ENCODE measurements at places on chromosomes 1 and 21.

DNA sequence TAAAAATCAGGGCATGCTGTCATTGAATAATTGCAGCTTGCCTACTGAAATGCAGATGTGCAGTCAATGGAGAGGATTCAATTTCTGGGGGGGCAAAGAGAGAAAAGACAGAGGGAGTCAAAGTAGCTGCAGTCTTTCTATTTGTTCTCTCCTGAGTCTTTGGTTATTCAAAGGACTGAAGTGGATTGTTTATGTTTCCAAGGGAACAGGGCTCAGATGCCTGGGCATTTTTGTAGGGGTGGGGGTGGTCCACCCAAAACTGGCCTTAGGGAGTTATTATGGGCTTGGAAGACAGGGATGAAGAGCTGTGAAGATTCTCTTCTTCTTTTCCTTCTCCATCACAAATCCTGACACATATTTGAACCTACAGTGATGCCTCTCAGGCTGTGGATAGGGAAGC, 408.8 kb upstream of the DAB1 start:
- no peak for ATAC-seq

DNA sequence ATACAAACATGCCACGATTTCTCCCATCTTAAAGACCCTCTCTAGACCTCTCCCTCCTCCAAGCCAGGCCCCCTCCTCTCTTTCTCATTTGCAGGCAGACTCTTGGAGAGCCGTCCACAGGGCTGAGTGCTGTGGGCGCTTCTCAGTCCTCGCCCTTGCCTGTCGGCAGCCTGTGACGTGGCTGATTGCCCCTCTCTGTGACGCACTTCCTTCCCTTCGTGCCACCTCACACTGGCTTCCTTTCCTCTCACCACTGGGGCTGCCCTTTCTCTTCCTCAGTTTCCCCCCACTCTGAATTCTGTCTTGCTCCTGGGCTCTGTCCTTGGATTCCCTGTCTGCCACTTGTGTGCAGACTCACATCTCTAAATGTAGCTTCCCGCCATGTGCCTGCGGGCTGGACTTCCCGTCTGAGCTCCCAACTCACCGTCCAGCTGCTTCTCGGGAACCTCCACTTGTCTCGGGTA, 227.2 kb downstream of the CAMTA1 start:
- ATAC-seq: no peak

GRCh38 chr1:33337441-33337840, 16.5 kb upstream of the A3GALT2 start:
- no peak for ATAC-seq

DNA sequence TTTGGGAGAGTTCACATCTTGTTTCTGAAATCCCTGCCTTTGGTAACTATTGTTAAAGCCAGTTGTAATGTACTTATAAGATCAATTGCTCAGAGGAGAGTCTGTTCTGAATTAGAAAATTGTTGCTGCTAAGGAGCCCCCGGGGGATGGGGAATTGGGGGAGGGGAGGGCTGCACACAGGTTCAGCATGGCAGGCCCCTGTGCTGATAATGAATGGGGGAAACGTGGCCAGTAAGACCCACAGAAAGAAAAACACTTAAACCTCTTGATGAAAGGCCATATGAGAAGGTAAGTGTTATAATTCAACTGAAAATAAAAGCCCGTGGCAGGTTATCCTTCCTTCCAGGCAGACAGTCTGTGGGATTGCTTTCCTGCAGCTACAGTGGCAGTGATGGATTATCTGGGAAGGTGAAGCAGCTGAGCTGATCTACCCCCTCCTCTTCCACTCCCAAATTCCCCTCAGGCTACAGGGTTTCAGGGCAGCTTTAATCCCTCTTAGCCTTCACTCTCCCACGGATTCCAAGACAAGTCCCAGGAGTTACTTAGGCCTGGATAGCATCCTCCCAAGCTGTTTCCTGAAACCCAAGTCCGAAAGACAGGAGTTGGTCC, 398.8 kb downstream of the TBX15 start:
- no peak for ATAC-seq

GRCh38 chr1:205321162-205321958, at the start of gene NUAK2:
NUAK2 (minus strand) TSS chr1:205321745; CDS start chr1:205321628, 117 bp downstream.
- ATAC-seq: peak; percentile 87

DNA sequence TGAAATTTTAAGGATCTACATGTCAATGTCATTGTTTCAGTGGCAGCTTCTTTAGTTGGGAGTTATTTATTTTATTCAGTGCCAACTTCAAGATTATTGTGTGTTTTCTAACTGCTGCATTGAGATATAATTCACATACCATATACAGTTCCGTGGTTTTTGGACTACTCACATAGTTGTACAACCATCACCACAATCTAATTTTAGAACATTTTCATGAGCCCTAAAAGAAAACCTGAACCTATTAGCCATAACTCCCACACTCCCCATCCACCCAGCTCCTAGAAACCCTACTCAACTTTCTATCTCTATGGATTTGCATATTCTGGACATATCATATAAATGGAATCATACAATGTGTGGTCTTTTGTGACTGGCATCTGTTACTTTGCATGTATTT, 220.0 kb downstream of the LRRC40 start:
- no peak for ATAC-seq

DNA sequence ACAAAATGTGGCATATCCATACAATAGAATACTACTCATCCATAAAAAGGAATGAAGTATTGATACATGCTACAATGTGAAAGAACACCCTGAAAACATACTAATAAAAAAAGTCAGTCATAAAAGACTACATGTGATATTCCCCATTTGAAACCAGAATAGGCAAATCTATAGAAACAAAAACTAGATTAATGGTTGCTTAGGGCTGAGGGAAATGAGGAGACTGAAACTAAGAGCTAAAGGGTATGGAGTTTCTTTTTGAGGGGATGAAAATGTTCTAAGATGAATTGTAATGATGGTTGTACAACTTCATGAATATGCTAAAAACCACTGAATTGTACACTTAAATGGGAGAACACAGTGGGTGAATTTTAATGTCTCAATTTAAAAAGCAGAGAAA, 50.9 kb downstream of the ACBD6 start:
- ATAC-seq: no peak

Measured in activated CD4-positive, CD25-positive, alpha-beta regulatory T cell treated with anti-CD3 and anti-CD28 coated beads, Interleukin-2, amount 50 U/mL, for 24 hours (primary cell).